NCI-H446 treated with DMSO at 0.1 percent for 48 hours (cell line): ENCODE measurements at places on chromosomes 11 and 22.

- no peak for DNase-seq
These were observed 165.0 kb downstream of the BRD1 start for GRCh38 chr22:49662681-49663080.

GRCh38 chr11:17714356-17714854, 5.0 kb upstream of the MYOD1 start:
- DNase-seq = no peak

DNA sequence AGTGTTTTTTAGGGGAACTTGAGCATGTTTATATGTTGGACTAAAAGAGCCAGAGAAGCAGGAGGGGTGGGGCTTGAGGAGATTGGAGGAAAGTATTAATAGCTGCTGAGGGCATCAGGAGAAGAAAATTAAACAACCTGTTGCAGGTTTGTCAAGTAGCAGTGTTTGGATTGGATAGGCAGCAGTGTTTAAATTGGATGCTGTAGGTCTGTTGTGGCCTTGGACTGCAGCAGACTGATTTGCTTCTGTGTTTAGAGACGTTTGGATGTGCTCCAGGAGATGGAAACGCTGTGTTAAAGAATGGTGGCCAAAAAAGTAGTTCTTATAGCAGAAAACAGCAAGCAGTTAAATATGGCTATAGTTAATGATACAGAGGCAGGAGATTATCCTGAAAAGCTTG, 5.7 kb downstream of the EIF3L start:
- DNase-seq = no peak

DNA sequence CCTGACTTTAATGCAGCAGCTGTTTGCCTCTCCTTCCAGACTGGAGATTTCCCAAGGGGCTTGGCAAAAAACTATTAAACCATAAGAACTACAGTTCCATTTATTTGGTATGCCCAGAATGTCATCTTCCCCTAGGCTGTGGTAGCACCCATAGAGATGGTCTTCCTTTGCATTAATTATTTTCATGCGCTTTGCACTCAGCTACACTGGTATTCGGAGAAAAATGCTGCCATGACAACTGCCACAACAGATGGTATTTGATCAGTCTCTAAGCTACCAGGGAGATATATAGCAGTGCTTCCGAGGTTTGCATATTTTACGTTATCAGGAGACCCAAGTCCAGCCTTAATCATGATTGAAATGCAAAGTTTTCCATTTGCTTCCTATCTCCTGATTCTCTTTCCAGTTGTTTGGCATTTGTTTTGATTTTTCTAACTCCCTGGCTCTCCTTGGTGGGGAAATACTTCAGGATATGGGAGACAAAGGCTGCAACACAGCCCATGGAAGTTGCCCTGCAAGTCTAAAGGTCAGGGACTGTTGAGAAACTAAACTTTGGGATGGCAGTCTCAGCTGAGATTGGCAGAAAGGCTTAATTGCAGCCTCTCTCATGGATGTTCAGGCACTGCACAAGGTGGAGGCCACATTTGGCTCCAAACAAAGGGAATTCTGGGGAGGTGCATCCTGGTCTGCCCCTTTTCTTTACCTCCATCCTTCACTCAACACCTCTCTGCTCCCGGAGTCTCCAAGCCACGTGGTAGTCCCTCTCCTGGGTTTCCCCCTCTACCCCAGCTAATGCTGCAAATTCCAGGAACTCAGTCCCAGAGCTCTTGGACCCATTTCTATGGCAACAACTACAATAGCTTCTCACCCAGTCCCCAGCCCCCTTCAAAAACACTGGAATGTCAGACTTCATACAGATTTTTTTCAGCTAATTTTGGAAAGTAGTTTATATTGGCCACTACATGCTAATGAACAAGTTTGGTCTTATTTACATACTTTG, 151.8 kb downstream of the NAV2 start:
- no peak for DNase-seq
